ENCODE measurements at places on chromosomes 16 and 17. TPM values are rescaled to one million over a fixed set of nuclear protein-coding genes. Genes with fewer than 3 reads are reported as not detected.

Gene MYO15B
- 53.5 TPM for total RNA-seq

DNA sequence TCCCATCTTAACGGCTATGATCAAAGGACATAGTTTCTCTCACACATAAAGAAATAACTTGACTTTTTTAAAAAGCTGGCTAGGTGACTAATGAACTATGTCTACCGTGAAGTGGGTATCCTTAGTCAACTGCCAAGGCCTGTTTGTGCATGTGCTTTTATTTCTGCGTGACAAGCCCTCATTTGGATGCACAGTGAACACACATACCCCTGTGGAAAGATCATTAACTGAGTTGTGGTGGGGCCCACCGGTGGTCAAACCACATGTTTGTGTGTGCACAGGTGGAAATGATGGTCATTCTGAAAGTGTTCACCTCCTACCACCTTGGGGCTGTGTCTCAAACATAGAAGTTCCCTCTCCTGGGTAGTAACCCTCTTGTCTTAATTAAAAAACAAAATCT, 256.1 kb upstream of the SALL1 start:
- DNase-seq, result no peak

GRCh38 chr17:29157310-29157709, 22.9 kb downstream of the MYO18A start:
- no peak for DNase-seq

GRCh38 chr17:48295362-48296288, 134.4 kb downstream of the SKAP1 start:
- no peak for DNase-seq

DNA sequence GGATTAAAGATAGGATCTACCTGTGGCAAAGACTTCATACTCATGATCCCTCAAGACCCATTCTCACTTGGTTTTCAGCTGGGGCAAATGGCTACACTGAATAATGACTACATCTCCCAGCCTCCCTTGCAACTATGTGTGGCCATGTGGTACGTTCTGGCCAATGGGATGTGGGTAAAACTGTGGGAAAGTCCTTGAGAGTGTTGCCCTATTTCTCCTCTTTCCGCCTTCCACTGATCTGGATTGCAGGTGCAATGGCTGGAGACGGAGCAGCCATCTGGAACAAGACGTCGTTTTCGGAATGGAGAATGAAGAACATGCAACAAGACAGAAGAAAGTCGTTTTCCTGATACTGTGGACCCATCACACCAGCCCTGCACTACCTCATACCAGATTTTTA, 48.5 kb downstream of the HAPSTR1 start:
- DNase-seq, result no peak

DNA sequence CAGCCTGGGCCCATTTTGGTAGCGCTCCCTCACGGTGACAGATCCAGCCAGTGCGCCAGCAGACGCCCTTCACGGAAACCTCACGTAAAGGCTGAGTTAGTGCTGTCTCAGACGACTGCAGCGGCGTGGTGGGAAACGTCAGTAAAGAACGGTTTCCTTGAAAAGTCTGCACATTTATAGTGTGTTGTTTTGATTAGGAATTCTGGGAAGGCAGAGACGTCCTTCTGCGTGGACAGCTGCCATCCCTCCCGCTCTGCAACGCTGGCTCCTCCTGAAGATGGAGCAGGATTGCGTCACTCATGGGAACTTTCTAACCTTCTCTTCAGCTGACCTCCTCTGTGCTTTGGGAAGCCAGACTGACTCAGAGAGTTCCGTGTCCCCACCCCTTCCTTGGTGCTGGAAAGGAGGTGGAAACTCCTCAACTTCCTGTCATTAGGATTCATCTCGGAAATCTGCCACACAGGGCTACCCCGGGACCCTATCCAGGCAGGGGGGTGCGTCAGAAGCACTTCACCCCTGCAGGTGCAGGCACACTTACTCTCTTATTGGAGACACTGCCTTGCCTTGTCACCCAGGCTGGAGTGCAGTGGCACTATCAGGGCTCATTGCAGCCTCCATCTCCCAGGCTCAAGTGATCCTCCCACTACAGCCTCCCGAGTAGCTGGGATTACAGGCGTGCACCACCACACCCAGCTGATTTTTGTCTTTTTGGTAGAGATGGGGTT, 24.3 kb upstream of the CRISPLD2 start:
- no peak for DNase-seq

DNA sequence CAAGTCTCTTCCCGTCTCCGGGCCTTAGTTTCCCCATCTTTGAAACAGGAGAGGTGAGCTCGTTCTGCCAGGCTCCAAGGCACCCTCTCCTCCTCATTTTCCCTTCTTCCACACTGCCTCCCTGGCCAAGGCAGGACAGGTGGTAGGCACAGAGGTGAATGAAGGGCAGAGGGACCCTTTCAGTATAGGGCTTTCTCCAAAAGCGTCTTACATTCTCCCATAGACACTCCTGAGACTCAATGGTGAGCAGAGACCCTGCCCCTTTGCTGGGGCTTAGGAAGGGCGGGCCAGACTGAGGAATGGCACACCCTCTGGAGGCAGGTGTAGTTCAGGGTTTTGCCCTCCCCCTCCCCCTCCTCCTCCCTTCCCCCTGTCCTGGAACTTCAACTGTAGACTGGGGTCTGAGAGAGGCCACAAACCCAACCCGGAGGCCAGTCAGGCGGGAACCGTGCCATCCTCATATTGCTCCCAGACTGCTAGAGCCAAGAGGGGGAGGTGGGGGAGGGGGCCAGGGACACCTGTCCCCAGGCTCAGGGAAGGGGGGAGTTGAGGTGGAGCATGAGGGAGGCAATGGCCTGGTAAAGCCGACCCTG, 1.9 kb downstream of the PLEKHH3 start:
- DNase-seq, result no peak
